ENCODE measurements at places on chromosomes 1 and 21.

GRCh38 chr1:118143831-118144230, 41.2 kb downstream of the SPAG17 start:
- no peak for DNase-seq

DNA sequence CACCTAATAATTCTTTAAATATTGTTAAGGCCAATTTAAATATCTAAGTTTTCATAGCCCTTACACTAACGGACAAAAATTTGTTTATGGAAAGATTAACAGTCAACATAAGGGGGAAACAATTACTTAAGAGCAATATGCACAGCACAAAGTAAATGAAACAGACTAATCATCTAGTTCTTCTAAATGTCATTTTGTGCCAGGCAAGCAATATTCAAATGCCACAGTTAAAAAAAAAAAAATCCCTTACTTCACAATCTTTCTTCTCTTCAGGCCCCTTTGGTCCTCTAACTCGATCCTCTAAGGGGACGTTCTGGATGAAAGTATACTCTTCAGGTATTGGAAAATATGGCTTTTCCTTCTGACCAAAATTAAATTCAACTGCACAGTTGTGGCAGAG, 6.6 kb downstream of the HNRNPU start:
- no peak for DNase-seq

GRCh38 chr1:109891930-109892329, 18.7 kb upstream of the CSF1 start:
- DNase-seq, result no peak

GRCh38 chr1:28965271-28965870, 51.0 kb downstream of the EPB41 start:
- no peak for DNase-seq

DNA sequence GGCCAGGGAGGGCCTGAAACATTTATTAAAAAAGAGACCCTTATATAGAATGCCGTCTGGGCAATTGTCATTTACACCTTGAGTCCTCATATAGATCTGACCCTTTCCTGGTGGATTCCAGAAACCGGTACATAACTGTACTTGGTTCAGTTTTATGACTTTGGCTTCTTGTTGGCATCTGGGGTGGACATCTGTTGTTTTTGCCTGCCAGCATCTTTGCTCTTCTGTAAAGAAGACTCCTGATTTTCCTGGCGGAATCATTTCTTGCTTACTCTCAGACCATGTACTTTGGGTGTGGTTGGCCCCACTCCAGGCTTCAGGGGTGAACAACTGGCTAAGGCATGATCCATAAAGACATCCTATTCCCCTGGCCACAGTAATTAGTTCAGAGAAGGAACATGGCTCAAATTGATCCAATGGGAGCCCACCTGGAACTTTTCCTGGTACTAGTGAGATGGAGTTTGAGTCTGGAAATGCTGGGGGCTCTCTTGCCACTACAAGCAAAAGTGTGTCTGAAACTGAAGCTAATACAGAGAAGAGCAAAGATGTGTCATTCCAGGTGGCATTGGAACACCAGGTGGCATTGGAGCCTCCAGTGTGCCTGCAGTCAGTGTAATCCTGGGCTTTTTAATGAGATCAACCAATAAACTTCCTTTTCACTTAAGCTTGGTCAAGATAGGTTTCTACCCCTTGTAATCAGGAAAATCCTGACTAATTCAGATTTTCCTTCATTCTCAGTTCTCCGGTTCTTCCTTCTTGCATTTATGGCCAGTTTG, 332.5 kb upstream of the CAMK1G start:
- no peak for DNase-seq

- no peak for DNase-seq
Observed at GRCh38 chr1:64550510-64550909, 80.6 kb downstream of the CACHD1 start.

DNA sequence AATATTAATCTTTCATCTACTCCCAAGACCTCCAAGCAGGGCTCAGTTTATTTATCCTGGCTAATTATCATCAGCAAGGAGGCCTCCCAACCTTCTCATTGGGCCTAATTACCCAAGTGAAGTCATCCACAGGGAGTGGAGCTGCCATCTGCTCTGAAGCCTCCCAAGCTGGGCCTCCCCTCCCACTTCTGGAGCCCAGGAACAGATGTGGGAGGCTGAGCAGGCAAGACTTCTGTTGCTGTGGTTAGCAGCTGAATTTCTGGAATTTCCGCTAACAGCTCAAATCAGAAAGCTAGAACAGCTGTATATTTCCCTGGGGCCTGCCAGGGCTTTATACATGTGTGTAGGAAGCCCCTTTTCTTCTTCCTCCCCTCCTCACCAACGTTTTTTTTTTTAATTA, 127.5 kb downstream of the UCK2 start:
- DNase-seq, result no peak

GRCh38 chr1:212962509-212962908, 12.2 kb downstream of the VASH2 start:
- DNase-seq, result no peak

- DNase-seq, result no peak
Observed at GRCh38 chr1:109864047-109864822, 46.4 kb upstream of the CSF1 start.

DNA sequence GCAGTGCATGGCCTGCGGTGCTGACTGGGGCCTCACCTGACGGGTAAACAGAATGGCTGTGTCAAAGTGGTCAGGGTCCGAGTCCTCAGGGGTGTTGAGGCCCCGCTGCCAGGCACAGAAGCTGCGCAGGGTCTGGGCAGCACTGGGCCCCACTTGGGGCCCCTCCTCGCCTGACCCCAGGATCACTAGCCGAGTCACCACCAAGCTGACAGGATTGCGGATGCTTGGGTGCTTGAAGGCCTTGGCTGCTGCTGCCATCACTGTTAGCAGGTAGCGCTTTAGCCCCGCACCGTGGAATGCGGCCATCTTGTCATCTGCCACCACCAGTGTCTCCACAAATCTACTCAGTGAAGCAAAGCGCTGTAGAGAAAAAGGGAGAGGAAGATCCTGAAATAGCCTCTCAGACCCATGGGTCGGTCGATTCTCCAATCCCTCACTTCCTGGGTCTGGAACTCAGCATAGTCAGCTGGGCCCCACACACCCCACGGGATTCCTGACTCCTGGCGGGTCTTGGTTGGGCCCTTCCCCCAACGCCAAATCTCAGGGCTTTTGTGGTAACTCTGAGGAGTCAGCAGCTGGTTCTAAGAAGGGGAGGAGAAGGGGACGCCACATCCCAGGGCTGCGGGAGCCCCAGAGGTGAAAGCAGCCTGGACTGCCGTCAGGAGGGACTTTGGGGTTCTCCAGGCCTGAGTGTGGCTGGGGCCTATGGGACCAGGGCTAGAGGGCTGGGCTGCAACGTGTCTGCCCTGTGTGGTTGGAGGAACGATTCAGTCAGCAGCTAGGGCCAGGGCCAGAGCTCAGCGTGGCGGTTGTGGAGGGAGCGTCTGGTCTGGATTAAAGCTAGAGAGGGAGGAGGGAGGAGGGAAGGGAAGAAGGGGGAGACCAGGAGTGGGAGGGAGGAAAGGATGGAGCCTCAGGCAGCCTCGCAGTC, 2.1 kb downstream of the ADAMTS4 start:
- DNase-seq, result no peak

- peak; percentile 14 for DNase-seq
Observed at GRCh38 chr1:147748676-147749350, 11.6 kb downstream of the GJA5 start.

DNA sequence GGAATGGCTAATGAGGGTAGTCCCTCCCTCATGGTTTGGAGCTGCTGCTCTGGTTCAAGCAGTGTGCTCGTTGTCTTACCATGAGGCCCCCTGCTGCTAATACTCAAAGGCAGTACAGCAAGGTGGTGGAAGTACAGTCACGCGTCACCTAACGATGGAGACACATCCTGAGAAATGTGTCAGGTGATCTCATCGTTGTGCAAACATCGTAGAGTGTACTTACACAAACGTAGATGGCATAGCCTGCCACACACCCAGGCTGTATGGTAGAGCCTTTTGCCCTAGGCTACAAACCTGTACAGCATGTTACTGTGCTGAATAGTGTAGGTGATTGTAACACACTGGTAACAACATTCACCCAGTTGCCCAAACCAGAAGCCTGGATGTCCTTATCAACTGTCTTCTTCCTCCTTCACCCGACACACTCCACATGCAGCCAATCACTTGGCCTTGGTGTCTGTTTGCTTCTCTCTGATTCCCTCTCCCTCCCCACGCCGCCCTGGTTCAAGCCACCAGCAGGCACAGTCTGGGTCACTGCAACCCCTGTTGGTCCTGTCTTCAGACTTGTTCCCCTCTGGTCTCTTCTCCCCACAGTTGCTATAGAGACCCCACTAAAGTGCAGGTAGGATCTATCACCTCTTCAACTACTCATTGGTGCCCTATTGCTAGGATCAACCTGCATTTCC, 6.0 kb upstream of the KCNA2 start:
- no peak for DNase-seq

DNA sequence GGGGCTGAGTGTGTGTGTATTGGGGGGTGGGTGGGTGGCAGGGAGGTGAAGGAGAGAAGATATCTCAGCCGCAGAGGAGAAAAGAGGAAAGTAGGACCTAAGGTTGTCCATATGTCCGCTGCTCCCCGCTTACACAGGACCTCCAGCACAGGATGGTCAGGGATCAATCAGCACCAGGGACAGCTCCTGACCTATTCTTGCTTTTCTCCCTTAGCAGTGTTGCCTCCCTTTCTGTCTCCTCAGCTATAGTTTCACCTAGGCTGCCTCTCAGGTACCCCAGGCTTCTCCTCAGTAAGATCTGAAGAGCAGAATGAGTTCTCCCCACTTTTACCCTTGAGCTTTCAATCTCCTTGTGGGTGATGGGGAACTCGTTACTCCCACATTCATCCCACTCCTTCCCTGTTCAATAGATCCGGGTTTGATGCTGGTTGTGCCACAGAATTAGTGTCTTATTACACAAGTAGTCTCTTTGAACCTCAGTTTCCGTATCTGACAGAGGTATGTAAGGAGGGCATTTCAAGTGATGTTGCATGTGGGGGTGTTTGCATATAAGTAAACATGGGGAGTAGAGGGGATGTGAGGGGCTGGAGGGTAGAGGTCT, 1.4 kb upstream of the DPH2 start:
- DNase-seq, result no peak

GRCh38 chr1:205438213-205439158, 16.6 kb upstream of the LEMD1 start:
- DNase-seq, result peak; percentile 52

DNA sequence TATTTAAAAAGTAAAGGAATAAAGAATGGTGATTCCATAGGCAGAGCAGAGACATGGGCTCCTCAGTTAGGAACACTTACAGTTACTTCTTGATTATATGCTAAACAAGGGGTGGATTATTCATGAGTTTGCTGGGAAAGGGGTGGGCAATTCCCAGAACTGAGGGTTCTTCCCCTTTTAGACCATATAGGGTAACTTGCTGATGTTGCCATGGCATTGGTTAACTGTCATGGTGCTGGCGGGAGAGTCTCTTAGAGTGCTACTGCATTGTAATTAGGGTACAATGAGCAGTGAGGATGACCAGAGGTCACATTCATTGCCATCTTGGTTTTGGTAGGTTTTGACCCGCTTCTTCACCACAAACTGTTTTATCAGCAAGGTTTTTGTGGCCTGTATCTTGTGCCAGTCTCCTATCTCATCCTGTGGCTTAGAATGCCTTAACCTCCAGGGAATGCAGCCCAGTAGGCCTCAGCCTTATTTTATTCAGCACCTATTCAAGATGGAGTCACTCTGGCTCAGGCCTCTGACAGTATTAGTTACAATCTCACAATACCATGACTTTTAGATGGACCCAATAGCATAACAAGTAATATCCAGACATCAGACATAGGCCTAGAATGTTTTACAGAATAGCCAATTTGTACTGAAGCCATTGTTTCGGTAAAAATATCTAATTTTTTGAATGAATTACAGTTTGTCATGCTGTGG, 106.8 kb downstream of the ZBTB18 start:
- DNase-seq, result no peak

- DNase-seq, result no peak
Observed at GRCh38 chr1:2386636-2387611, 4.4 kb downstream of the MORN1 start.

GRCh38 chr1:35175098-35175576, 17.8 kb downstream of the SFPQ start:
- no peak for DNase-seq

- DNase-seq, result no peak
Observed at GRCh38 chr1:30810416-30811080, 53.0 kb upstream of the LAPTM5 start.

GRCh38 chr1:170685166-170685565, 21.2 kb downstream of the PRRX1 start:
- no peak for DNase-seq

- no peak for DNase-seq
Observed at GRCh38 chr1:241574154-241574553, 42.0 kb downstream of the KMO start.

DNA sequence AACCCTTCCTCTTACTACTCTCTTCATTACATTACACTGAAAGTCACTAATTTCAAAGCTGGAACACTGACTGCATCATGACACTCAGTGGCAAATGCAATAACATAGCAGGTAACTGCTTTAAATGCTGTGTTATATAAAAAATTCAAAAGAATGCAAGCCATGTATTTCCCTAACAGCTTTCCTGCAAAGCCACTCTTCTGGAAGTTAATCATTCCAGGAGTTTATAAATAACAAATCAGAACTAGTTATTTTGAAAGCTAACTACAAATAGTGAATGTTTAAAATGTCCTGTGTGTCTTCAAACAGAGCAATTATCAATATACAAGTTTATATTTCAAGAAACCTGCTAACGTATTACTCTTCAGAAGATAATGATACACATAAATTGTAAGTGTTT, 34.5 kb downstream of the DBT start:
- no peak for DNase-seq

DNA sequence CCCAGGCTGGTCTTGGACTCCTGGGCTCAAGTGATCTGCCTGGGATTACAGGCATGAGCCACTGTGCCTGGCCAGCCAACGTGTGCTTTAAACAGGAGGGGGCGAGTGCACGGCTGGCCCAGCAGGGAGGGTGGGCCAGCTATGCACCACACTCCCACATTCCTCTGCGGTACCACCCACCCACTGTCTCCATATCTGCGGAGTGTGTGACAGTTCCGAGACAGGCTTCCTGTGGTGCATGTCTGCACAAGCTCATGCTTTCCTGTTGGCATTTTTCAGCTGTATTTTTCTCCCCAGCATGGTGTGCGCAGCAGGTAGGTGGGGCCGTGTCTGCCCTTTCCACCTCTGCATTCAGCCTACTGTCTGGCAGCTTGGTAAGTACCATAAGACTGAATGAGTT, 183.3 kb downstream of the AJAP1 start:
- DNase-seq, result no peak

DNA sequence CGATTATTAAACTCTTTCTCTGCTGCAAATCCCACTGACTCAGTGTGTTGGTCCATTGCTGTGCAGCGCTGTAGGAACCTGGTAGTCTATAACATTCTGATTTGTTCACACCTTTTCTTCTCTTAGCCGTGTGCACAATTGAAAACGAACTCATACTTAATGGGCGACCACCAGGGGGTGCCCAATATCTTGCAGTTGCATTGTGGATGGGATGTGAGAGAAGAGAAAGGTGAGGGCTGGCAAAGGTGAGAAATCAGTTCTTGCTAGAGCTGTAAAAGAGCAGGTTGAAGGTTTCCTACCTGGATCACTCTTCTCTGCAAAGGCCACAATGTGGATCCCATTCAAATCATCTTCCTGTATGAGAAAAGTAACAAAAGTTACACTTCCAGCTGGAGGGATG, 51.0 kb downstream of the CASQ2 start:
- DNase-seq, result no peak

GRCh38 chr1:165057956-165058355, 298.6 kb downstream of the LMX1A start:
- DNase-seq, result no peak

GRCh38 chr1:22114083-22115012, 28.5 kb downstream of the WNT4 start:
- DNase-seq, result peak; percentile 38

Measured in kidney capillary endothelial cell (primary cell).